ENCODE measurements at places on chromosomes 6 and 20.

- DNase-seq: no peak
Observed at GRCh38 chr20:17530153-17530552, 1.0 kb downstream of the BFSP1 start.

DNA sequence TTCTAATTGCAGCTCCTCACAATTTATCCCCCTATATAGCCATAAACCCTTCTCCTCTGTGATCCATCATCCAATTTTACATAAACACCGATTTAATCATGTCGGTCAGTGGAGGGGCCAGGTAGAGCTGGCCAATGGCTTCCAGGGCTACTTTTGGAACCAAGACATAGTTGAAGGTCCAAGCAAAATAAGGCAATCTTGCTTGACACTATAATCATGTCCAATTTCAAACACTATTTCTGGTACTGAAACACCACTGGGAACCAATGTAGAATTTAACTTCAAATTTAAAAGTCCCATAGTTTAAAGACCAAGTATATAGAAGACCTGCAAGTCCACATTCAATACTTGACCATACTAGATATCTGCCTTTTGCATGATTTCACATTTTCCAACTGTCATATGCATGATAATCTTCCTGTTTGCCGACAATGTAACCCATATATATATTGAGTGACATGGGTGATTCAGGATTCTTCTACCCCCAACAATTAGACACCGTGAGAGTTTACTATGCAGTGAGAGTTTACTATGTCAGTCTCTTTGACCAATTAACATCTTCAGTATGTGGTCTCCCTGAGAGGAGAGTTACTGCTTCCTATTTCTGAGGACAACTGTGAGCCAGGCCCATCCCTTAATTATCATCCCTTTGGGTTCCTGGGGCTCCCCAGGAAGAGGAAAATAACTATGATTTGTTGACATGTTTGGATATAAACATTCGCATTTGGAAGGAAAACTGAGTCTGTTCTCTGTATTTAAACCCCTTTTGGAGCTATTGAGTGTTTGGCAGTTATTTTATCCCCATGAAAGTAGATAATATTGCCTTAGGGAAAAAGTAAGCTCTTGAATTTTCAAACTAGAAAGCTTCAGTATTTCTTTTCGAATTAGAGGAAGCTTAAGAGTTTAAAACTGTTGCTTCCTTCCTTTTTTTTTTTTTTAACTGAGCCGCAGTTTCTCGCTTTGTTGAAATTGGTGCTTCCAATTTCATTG lies 31.8 kb downstream of the SAMD3 start:
- DNase-seq: no peak

- no peak for DNase-seq
Observed at GRCh38 chr6:118639054-118639964, 12.1 kb downstream of the CEP85L start.

DNA sequence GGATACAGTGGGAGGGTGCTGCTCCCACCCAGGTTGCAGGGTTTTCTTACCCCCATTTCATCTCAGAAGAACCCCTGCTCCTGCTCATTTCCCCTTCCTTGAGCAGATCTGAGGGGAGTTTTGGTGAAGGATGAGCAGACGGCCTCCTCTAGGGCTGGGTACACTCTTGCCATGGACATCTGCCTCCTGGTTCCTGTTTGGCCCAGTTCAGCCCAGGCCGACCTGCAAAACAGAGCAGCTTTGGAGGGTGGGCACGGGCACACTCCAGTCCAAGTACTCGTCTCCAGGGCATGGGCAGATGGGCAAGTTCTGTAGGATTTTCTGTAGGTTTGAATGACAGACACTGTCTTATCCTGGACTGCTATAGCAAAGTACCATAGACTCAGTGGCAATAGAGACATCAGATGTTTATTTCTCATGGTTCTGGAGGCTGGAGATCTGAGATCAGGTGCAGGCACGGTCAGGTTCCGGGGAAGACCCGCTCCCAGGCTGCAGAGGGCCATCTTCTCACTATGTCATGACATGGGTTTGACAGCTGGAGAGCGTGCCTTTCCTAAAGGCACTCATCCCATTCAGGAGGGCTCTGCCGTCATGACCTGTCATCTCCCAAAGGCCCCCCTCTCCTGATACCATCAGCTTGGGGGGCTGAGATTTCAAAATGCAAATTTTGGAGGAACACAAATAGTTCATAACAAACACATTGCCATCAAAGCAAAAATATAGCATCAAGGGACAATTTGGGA lies 6.2 kb downstream of the NPBWR2 start:
- no peak for DNase-seq

DNA sequence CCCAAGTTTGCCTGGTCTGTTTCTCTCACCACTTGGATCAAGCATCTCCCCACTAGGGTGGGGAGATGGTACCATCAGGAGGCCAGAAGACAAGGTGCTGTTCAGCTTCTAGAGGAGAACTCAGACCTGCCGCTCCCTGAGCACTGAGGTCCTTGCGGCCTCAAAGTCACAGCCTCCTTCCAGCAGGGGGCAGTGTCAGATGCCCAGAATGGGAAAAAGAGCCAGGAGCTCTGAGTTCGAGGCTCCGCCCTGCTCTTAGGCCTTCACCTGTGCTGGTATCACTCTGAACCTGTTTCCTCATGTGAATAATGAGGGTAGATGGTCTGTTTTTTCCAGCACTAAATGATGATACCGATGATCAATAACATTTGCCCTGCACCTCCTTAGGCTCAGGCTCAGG lies 68.7 kb downstream of the TOX2 start:
- DNase-seq: no peak

Measured in GM23248 (cell line).